GM03348 (cell line): ENCODE measurements at places on chromosomes 7 and 10.
A peak's percentile ranks its signal among the peaks of the same experiment; 100 is the strongest.

DNA sequence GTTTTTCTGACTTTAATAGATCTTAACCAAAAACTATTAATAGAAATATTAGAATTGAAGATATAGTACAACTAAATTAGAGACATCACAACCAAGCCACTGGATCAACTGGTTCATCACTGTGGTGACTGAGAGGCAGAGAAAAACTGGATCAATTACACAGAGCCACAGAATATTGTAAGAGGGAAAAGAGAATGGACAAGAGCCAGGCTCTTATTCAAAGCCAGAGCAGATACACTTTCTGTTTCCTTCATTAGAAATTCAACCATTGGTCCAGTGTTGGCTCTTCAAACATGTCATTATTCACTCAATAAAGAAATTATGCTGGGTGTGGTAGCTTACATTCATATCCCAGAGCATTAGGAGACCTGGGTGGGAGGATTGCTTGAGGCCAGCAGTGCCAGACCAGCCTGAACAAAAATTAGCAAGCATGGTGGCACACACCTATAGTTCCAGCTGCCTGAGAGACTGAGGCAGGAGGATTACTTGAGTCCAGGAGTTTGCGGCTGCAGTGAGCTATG is 295.1 kb downstream of the NEBL start:
- no peak for DNase-seq

- DNase-seq = no peak
Measured at GRCh38 chr7:25897261-25897782, 254.7 kb upstream of the NFE2L3 start.

GRCh38 chr10:9301554-9301953 is 1247.1 kb downstream of the GATA3 start:
- DNase-seq = no peak

DNA sequence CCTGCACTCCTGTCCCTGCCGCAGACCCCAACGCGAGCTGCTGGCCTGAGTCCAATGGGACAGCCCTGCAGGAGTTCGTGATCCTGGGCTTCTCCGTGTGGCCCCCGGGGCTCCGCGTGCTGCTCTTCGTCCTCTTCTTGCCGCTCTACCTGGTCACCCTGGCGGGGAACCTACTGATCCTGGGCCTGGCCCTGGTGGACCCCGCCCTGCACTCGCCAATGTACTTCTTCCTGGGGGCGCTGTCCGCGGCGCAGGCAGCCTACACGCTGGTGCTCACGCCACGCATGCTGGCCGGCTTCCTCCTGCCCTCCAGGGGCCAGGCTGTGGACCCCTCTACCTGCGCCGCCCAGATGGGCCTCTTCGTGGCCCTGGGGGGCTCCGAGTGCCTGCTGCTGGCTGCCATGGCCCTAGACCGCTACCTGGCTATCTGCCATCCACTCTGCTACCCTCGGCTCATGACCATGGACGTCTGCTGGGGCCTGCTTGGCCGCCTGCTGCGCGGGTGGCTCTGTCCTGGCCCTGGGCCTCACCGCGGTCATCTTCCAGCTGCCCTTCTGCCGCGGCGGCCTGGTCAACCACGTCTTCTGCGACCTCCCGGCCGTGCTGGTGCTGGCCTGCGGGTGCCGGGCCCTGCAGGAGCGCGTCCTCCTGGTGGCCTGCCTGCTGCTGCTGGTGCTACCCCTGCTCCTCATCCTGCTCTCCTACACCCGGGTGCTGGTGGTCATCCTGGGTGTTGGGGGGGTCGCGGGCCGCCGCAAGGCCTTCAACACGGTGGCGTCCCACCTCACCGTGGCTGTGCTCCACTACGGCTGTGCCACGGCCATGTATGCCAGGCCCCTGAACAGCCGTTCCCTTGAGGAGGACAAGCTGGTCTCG is 71.7 kb downstream of the RBAK start:
- no peak for DNase-seq

DNA sequence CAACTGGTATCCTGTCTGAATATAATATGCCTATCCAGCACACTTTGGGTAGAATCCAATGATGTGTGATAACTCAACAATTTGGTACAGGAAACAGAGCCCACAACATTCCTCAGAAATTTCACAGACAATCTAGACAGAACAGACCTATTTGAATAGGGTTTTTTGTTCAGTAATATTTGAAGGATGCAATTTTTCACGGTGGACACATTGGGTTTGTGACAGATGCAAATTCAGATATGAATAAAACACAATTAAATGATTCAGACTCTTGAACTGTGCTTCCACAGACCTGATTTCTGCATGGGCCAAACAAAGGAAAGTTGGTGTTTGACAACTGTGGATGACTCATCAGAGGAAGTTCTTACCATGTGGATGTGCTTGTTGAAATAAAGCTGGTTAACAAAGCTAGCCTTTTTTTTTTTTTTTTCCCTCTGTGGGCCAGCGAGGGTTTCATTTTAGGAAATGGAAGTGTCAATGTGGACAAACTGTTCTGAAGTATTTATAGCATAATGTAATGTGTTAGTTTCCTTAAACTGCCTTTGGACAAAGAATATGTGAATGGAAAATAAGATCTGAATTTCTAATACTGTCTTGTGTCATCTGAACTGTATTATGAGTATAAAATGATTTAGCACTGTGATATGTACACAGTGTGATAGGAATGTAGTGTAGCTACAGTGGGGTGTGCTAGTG is 43.2 kb upstream of the FAM133B start:
- peak; percentile 53 for DNase-seq

- no peak for DNase-seq
Measured at GRCh38 chr10:68110027-68110426, 739 bp downstream of the MYPN start.

DNA sequence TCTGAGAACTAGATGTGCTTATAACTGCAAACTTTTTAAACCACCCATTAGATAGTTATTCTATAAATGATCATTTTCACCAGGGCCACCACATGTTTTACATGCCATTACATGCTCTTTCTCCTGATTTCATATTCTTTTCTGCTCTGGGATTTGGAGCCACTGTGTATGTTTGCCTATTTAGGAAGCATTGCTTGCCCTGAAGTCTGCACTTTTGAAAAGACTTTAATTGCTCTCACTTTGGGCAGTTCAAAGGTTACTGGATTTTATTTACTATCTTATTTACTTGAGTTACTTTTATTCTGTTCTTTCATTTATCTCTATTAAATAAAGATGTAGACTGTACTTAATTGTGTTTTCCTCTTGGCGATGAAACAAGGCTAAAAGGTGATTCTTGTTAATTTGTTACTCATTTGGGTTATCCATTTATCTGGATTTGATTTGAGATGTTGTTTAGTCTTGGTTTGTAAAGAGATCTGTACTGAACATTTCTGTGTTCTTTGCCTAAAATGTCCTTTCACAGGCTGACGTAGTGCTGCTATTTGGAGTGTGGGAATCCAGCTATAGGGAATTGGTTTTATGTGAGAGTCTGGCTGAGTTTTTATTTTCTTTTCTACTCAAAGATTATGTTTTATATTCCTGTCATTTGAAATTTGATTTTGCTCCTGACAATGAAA is 88.8 kb downstream of the SUGCT start:
- DNase-seq = no peak

DNA sequence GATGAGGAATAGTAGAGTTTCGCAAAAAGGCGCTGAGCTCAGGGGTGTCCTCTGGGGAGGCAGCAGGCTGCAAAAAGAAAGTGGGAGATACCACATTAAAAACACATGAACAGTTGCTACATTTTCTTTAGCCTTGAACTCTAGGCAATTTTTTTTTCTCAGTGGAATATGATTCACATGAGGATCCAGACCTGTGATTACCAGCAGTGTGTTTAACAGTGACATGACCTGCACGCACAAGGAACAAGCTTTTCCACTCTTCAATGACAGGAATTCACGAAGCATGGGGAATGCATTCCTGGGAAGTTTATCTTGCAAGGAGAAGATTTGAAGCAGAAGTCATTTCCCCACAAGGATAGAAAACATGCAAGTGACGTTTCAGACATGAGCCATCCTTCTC is 161.6 kb downstream of the ITGA8 start:
- peak; percentile 29 for DNase-seq

DNA sequence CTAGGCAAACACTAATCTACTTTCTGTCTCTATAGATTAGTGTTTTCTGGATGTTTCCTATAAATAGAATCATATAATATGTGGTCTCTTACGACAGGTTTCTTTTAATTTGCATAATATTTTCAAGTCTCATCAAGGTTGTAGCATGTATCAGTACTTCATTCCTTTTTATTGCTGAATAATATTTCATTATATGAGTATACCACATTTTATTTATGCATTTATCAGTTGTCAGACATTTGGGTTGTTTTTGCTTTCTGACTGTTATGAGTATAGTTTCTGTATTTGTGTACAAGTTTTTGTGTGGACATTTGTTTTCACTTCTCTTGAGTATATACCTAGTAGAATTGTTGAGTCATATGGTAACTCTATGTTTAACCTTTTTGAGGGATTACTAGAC is 48.2 kb downstream of the SHOC2 start:
- DNase-seq = no peak

GRCh38 chr7:26337232-26337865 is 45.7 kb downstream of the SNX10 start:
- DNase-seq = no peak

GRCh38 chr7:54116956-54117355 is 425.2 kb upstream of the VSTM2A start:
- DNase-seq = no peak

GRCh38 chr10:568848-569247 is 120.6 kb downstream of the DIP2C start:
- no peak for DNase-seq

DNA sequence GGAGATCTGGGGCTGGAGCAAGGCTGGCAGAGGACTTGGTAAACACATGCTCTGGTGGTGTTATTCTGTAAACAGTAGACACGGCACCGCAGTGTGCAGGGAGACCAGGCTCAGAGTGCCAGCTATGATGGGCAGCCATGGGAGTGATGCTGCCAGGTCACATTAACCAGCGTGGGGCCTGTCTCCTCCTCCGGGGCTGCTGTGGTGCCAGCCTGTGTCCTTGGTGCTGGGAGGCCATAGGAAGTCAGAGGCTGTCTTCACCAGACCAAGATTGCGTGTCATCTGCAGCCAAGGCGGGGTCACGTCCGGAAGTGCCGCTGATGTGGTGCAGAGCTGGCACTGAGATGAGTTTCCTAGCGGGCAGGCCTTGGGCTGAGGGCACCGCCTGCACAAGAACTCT is 236.0 kb downstream of the GLRX3 start:
- DNase-seq = no peak

DNA sequence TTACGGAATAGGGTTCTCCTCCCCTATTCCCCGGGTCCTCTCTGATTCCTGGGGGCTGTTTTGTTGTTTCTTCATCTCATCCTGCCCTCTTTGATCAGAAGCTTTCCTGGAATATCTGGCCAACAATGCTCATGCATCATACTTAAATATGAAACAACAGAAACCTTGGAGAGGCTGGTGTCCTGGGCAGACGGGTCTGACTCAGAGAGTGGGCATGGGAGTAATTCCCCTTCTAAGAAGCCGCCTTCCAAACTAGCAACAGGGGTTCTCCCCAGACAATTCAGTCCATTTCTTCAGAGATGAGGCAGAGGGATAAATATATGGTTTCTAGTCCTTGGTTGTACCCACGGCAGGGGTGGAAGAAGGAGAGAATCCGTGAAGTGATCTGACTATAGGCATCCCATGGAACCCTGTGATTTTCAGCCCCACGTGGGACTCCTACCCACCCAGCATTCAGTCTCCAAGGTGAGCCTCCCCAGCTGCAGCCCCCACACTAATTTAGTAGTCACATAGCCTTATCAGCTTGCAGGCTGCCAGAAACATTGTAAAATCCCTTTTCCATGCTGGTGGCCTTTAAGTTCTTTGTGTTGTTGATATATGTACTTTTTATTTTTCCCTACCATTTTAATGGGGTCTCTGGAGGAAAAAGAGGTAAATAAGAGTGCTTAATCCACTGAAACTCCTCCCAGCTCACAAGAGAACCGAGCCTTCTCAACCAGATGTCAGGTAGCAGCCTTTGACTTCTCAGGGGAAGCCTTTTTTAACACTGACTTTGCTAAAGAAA is 119.2 kb downstream of the SFMBT2 start:
- no peak for DNase-seq

GRCh38 chr7:74454925-74455288 is 1.2 kb downstream of the GTF2IRD1 start:
- no peak for DNase-seq

DNA sequence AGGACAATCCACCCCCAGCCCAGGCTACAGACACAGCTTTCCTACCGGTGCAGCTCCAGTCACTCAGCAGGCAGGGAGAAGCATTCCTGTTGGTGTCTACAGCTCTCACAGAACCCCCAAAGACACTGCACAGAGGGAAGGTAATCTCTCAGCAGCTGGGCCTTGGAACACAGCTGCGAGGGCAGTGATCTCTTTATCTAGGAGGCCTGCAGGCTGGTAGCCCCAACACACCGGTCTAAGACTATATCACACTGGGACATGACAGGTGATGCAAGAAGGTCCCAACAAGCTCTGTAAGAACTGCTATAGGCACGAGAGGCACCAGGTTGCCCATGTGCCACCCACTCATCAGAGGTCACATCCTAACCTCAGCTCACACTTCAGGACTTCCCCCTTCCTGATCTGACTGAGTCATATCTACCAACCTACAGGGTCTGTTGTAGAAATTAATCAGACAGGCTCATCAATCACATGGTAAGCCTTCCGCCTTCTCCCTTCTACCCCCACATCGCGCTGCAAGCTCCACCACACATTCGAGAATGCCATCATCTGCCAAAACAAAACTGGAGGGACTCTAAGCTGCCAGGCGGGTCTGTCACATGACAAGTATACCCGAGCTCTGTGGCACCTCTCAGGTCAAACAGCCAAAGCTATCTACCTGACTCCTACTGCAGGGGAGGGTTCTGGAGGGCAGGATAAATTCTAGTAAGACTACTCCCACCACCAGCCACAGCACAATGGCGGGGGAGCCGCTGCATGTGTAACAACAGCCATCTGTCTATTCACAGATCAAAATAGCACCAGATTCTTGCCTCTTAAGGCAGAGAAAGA is 26.1 kb downstream of the FAM53B start:
- DNase-seq = no peak

- DNase-seq = no peak
Measured at GRCh38 chr7:107779647-107780099, 23.4 kb downstream of the SLC26A3 start.

- DNase-seq = no peak
Measured at GRCh38 chr10:80100861-80101695, 22.6 kb downstream of the TMEM254 start.

DNA sequence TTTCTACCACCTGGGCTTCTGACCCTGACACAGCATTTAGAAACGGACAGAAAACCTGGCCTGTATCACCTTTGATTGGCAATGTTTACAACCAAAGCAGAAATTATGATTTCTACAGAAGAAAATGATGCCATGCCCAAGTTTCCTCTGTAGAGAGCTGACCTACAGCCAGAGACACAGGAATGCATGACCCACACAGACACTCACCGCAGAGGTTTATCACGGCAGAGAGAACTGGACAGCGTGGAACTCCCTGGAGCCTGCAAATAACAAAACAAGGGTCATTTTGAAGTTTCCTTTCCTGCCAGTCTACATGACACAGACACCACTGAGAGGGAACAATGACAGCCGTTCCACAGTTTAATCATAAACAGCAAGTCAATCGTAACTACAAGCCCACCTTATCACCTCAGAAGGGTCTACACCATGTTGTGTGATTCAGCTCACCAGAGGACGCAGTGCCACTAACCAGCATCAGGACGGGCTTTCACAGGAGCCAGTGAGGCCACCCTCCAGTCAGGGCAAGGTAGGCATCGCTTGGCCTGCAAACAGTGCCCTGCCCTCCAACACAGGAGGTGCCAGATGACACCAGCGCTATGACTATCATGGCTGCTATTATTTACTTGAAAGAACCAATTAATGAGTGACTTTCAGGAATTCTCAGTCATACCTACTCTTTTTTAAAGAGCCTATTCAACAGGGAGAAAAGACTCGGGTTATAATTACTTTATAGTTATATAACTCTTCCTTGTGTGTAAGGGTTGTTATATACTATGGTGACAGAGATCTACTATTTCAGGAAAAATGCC is 139.9 kb downstream of the TNS3 start:
- DNase-seq = peak; percentile 54
